Stimulated activated CD4-positive, alpha-beta T cell treated with anti-CD3 and anti-CD28 coated beads, TNF-alpha, amount 100 ng/mL, for 1 hour (primary cell): ENCODE measurements at places on chromosomes 12 and 14.

GRCh38 chr12:104290320-104290719, 13.2 kb upstream of the EID3 start:
- no peak for DNase-seq

- DNase-seq, result no peak
Observed at GRCh38 chr12:12537421-12537820, 25.2 kb downstream of the DUSP16 start.

GRCh38 chr12:6570264-6570887, 2.3 kb upstream of the NOP2 start:
- no peak for DNase-seq

DNA sequence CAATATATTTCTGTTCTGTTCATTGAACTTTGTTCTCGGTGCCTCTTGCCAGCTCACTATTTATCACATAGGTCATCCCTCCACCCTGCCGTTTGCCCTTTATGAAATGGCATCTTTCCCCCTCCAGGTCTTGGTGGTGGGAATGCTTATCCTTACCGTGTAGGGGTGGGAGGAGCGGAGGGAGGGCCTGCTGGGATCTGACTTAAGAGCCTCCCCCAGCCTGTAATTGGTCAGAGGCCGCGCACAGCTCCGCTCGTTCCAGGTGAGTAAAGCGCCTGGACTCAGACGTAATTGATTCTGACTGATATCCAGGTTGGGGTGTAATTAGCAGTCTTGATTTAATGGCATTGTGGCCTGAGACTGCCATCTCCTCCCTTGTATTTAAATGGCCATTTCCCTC, 185.3 kb downstream of the TSPAN9 start:
- DNase-seq, result no peak

- DNase-seq, result no peak
Observed at GRCh38 chr12:65568517-65568916, 255.8 kb upstream of the HMGA2 start.

DNA sequence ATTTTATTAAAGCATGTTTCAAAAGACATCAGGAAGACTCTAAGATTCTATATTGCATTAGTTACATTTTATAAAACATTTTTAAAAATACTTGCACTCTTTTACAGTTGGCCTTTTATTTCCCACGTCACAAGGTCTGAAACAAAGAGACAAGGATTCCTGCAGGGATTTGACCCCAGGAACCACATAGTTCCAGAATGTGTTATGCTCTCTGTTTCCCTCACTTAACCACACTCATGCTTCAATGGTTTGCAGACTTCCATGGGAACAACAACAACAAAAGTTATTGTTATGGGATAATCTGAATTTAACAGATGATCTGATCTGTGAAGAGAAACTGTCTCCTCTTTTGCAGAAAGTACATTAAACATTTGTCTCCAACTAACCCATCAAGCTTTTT, 104.3 kb upstream of the PPFIA2 start:
- DNase-seq, result no peak

DNA sequence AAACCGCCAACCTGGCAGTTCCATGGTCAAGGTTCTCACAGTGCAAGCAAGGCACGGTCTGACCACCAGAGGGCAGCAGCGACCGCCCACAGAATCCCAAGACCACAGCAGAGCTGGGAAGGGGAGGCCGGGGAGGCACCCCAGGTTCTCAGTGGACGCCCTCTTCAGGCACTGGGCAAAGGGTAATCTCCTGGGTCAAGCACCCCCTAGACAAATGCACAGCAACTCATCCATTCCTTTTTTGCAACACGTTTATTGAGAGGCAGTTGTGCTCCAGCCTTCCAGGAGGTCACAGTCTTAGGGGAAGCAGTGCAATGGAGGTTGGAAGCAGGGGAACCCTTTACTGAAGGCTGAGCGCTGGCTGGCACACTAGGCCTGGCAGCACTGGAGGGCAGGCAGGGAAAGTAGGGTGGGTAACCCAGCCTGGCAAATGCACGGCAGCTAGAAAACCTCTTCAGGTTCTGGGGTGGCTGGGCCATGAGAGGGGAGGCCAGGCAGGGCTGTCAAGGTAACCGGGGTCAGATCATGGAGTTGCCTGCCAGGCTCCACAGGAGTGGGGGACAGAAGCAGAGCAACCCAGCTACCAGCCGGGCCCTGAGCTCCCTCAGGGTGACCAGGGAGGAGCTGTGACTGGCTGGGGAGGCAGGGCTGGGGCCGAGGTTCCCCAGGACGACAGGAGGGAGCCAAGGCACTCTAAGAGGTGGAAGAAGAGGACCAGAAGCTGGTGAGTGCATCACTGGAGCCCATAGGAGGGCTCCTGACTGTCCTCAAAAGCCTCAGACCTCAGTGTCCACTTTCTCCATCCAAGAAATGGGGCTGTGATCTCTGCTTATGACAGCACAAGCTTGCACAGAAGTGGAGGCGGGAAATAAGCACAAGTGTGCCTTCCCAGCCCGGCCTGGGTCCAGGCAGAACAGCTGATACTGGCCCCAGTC, 1.8 kb upstream of the RHOF start:
- DNase-seq, result peak; percentile 75

DNA sequence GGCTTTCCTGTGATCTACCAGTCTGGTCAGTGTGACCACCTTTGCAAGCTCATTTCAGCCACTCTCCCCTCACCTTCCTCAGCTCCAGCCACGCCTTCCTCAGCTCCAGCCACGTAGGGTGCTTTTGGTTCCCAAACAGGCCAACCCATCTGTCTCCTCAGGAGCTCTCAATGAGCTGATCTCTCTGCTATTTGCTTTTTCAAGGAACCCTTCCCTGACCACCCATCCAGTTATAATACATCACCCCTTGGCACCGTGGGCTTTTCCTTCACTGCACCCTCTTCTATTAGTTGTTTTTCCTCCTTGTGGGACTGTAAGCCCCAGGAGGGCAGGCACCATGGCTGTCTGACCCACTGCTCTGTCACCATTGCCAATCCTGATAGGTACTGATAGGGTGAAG, 2.3 kb upstream of the PRKCH start:
- DNase-seq, result no peak

GRCh38 chr14:72892879-72893635, 844 bp downstream of the DPF3 start:
- DNase-seq, result no peak

DNA sequence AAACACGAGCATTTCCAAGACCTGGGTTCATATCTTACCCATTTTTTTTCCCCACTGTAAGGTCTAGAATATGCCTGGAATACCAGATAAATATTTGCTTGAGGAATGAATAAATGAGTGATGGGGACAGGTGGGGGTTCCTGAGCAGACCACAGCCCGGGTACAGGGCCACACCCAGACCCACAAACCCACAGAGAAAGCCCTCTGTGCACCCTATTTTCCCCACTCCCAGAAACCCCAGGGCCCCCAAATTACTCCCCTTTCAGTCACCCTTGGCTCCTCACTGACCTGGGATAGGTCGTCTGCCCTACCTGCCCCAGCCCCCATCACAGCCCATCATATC, 66.5 kb upstream of the DDX11 start:
- no peak for DNase-seq

- no peak for DNase-seq
Observed at GRCh38 chr12:110543252-110543959, 39.7 kb downstream of the PPTC7 start.

GRCh38 chr12:117439531-117440001, 78.1 kb upstream of the NOS1 start:
- no peak for DNase-seq

DNA sequence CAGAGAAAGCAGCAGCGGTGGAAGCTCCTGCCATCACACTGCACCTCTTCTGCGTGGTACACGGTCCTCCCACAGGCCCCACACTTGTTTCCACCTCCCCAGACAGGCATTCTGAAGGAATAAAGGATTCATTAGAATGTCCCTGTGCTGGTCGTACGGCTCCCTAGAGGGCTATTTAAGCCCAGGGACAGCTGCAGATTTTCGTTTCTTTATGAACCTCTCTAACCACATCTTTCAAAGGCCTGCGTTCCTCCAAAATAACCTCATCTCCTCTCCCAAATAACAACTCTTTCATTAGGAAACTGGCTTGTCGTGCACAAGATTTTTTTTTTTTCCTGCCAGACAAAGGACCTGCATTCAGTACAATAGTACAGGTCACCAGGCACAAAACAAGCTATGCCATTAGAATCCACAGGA, 12.7 kb downstream of the CSRP2 start:
- DNase-seq, result no peak

GRCh38 chr14:57845802-57846531, 19.9 kb downstream of the SLC35F4 start:
- no peak for DNase-seq

DNA sequence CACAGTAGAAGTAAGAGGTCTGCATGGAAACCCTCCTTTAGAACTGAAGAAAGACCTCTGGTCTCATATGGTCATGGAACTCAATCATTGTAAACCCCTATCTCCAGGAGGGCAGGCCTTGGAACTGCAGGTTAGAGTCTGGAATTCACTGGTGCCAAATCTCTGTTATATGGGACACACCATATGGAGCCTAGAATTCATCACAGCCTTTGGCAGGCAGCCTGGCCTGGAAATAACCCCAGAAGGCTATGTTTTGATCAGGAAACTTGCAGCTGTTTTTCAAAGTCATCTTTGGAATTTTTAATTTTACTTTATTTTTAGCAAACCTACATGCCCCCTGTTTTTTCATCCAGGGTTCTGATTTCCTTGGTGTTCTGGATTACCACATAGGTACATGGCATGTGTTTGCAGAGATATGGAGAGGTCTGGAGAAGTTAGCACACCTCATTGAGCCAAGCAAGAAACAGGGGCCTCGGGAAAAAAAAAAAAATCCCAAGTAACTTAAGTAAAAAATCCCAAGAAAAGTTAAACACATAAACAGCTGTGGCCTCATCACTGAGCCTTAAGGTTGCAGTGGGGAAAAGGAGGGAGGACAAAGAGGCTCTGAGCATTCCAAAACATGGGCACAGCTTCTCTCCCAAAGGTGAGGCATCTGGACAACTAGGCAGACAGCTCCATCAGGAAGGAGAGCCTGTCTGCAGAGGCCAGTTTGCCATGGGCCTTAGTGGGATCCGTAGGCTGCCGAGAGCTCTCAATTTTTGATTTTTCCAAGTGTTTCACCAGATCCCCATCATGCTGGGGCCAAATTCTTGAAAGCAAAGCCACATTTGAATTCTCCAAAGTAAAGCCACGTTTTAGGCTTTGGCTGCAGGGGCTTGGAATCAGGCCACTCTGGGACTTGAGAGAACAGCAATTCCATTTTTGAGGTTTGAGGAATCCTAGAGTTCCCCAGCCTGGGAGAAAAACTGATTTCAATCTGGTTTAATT, 339.6 kb upstream of the TBX3 start:
- no peak for DNase-seq

DNA sequence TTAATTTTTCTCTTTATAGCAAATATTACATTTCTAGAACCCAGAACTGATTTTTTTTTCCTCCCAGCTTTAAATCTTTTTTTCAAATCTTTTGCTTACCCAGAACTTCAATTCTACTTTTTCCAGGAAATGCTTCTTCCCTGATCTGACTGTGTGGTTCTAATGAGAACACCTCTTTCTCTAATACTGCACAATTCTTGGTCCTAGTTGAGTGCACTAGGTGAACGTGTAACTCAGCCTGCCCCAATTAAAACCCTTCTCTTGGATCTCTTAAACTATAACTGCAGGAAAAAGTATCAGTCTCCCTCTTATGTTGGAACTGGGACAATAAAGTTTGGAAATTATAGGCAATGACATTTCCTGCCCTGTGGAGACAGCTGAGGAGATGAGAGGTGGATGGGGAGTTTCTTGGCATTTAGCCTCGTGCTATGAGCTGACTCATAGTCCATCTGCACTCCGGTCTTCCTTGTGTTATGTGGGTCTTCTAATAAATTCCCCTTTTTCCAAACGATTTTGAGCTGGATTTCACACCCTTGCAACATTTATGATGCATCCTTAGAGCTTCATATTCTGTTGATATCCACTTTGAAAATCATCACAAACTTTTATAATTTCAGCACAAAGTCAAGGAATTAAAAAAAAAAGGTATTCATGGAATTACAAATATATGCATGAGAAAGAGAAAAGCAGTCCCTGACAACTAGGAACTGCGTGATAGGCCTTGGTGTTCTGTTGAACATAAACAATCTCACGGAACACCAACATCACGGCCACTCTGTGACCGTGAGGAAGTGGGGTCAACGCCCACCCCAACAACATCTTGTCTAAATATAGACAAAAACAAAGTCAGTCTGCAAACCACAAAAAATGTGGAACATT, 52.4 kb downstream of the BRMS1L start:
- DNase-seq, result no peak

- DNase-seq, result no peak
Observed at GRCh38 chr14:55306938-55307589, 35.8 kb downstream of the FBXO34 start.

DNA sequence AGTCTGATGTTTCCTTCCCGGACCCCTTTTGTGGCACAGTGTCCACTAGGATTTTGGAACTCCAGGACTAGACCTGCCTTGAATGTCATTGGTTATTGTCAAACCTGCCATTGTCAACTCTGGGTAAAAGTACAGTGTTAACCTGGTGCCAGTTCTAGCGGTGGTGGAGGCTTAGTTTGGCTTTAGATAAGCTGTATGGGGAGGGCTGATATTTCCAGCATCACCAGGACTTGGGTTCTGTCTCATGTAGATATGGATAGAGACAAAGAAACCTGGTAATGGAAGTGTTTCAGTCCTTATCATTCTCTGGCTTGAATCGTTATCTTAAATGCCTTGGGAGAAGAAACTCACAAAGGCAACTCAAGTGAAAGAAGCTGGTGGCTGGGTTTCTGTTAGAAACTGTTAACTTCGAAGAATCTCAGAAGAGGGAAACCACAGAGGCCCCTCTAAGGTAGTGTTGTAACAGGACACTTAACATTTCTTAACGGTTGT, 10.6 kb downstream of the CHST11 start:
- no peak for DNase-seq

DNA sequence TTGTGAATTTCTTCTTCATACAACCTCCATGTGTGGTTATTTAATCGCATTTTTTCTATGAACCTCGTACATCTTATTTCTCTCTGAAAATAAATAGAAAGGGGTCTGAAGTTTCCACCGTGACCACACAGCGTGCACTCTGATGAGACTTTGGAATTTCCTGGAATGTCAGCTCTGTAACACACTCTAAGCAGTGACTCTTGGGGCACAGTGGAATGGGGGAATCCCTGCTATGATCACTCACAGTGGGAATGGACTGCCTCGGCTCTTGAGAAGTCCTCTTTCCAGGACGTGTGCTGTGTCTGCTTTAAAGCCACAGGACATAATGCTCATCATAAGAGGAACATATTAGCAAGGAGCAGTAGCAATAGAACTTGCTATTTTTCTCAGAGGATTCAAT, 416.2 kb downstream of the EGLN3 start:
- no peak for DNase-seq

- DNase-seq, result no peak
Observed at GRCh38 chr14:82642425-82642824, 1108.8 kb upstream of the SEL1L start.

GRCh38 chr14:37650356-37651037, 55.1 kb downstream of the TTC6 start:
- no peak for DNase-seq

DNA sequence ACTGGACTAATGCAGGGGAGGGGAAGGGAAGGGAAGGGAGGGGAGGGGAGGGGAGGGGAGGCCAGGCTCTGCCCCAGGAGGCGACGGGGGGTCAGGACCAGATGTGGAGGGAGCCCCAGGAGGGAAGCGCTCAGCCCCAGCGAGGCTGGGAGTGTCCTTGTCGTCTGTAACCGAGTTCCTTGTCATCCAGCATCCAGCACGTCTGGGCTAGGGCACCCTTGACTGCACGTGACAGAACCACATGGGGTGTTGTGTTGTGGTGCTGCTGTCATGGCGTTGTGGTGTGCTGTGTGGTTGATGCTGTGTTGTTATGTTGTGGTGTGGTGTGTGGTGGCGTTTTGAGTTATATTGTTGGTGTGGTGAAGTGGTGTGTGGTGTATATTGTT, 28.4 kb upstream of the SFSWAP start:
- DNase-seq, result no peak

GRCh38 chr12:91419809-91420208, 237.2 kb upstream of the DCN start:
- no peak for DNase-seq
